A673 (cell line): ENCODE measurements at places on chromosomes 5 and 9. TPM values are rescaled to one million over a fixed set of nuclear protein-coding genes. Genes with fewer than 3 reads are reported as not detected.

NUDT12 gene
- 10.2 and 10.9 TPM in 2 replicates for total RNA-seq

PDLIM4 gene
- 6.0 and 8.9 TPM in 2 replicates for total RNA-seq

NLN gene
- total RNA-seq, result 95.2 and 99.9 TPM in 2 replicates

ALDH1A1 gene
- 8.7 and 8.8 TPM in 2 replicates for total RNA-seq

LAMC3 gene
- 0.28 and 0.37 TPM in 2 replicates for total RNA-seq

- DNase-seq, result peak; percentile 42
Observed at GRCh38 chr5:132754947-132755346, 7.7 kb downstream of the CCNI2 start.

DNA sequence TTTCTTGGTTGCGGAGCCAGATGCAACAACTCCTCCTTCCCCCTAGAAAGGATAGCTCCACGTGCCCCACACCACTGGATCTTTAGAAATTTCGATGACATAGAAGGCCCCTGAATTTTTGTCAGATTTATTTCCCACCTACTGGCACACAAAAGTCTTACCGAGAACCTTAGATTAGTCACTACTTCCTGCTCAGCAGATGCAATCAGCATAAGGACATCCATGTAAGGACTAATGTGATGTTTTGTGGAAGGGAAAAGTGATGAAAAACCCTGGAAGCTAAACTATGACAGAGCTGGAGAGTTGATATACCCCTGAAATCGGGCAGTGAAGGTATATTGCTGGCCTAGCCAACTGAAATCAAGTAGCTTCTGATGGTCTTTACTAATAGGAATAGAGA, 125.5 kb upstream of the NFIL3 start:
- DNase-seq, result no peak

DNA sequence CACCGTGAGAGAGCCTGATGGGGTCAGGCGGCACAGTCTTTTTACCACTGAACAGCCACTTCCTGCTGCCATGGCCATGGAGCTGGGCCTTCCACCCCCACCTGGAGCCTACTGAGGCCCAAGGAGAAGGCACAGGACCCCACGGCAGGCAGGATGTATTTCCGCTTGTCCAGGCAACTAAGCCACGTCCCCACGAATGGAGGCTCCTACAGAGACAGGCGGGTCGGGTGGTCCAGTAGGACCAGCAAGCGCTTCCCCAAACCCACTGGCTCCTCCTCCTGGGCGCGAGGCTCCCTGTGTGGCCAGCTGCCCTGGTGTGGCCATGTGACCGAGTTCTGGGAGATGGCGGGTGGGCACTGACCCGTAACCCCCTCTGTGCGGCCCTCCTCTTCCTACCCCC, 66.5 kb downstream of the SECISBP2 start:
- DNase-seq, result no peak

DNA sequence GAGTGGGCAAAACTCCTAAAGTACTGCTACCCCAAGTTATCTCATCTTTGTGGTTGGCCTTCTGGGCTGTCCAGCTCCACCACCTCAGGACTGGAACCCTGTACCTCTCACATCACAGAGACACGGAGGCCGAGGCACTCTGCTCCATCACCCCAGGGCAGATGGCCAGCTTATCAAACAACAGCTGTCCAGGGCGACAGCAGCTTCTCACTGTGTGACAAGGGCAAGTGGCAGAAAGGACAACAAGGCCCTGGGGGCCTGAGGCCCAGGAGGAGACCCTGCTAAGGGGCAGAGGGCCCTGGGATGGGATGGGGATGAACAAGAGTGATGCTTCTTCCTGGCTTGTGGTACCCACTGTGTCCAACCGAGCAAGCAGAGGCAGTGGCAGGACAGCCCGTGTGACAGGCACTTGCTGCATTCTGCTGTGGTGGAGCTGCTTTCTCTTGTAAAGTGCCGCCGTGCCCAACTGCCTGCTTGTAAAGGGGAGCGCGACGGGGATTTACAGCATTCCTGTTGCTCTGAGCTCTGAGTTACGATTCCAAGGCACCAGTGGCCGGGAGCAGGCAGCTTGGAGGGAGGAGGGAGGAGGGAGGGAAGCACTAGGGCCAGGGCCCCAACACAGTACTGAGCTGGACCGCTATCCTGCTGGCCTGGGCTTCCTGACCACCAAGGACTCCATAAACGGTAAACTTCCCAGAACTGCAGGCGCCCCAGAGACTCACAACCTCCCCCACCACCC, 71.2 kb downstream of the SHB start:
- no peak for DNase-seq

GRCh38 chr5:179608131-179608581, 15.3 kb downstream of the HNRNPH1 start:
- DNase-seq, result no peak

DNA sequence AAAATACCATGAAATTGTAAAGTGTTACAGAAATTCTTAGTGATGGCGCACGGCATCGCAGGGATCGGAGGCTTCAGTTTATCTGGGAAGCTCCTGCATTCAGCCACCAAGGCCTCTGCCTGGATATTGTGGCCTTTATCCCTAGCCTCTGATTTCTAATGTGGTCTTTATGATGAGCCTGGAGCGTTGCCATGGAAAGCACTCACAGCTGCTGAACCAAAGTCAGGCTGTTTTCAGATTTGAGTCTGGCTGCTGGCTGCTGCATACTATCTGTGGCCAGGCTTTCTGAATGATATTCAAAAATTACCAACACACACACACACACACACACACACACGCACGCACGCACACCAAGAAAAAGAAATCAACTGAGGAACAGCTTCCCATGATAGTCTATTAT, 101.1 kb upstream of the ZNF366 start:
- no peak for DNase-seq

- DNase-seq, result no peak
Observed at GRCh38 chr5:121867403-121867802, 15.7 kb downstream of the FTMT start.

DNA sequence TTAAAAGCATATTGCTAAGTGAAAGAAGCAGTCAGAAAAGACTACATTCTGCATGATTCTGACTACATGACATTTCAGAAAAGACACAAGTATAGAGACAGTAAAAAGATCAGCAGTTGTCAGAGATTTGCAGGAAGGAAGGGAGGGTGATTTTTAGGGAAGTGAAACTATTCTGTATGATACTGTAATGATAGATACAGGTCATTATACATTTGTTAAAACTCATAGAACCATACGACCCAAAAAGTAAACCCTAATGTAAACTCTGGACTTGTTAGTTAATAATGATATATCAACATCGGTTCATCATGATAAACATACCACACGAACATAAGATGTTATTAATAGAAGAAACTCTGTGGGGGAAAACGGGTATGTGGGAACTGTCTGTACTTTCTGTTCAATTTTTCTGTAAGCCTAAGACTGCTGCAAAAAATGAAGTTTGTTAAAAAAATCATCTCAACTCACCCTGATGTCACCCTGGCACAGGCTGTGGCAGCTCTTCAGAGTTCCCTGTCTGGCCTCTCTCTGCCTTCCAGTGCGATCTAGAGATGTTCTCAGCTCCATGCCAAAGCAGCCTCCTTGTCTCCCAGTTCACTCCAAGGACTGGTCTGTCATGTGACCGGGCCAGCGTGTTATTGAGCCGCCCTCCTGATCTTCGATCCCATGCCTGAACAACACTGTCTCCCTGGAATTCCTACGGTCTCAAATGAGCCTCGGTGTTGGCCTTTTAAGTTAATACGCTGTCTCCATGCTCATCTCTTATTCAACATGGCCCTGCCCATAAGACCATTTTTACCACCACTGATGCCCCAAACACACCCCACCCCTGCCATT, 35.4 kb downstream of the PRLR start:
- DNase-seq, result no peak

DNA sequence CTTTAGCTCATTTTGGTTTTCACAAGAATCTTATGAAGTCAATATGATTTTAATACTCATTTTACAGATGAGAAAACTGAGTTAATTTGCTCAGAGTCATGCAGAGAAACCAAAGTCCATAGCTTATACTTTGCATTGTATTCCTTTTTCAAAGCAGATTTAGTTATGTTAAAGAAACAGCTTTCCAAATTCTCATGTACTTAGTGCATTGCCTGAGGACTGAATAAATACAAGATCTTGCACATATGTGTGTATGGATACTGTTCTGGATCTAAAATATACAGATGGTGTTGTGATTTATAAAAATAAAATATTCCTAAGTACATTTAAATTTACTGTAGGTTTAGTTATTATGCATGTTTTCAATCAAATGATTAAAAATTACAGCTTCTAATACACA, 43.5 kb upstream of the CD180 start:
- no peak for DNase-seq

GRCh38 chr9:89955144-89955543, 350.3 kb downstream of the GADD45G start:
- no peak for DNase-seq

GRCh38 chr9:70856411-70856810, 265.0 kb downstream of the TRPM3 start:
- DNase-seq, result no peak

- no peak for DNase-seq
Observed at GRCh38 chr5:6483880-6484382, 35.3 kb downstream of the UBE2QL1 start.

DNA sequence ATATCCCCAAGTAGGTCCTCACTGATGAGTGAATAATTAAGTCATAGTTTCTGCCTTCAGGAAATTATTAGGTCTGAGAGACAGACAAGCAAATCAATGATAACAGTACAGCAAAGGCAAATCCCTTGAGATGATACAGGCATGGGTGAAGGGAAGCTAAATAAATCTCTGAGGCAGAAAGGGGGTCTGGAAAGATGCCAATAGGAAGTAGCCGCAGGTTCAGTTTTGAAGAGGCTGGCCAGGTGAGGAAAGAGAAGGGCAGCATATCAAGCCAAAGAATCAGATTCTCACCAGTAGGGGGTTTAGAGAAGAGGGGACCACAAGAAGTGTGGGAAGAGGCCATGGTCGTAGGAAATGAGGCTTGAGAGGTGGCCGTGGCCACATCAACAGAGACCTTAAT, 85.8 kb downstream of the KIAA1958 start:
- DNase-seq, result no peak

DNA sequence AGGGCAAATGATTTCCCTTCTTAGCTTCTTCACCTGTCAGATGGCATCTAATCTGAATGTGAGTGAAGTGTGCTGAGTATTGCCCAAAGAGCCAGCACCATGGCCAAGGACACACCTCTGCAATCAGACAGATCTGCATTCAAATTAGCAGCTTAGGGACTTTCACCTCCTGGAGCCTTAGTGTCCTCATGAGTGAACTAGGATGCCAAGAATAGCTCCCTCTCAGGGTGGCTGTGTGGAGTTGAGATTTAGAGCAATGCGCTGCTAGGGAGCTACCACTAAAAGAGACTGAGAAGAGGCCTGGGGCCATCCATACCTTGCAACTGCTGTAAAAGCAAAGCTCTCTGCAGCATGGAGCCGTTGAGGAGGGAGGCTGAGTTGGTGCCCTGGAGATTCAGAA, 1.4 kb downstream of the CIZ1 start:
- no peak for DNase-seq
